Naive thymus-derived CD4-positive, alpha-beta T cell (primary cell): ENCODE measurements at places on chromosomes 5 and 9. TPM values are rescaled to one million over a fixed set of nuclear protein-coding genes. Genes with fewer than 3 reads are reported as not detected.

GRCh38 chr5:91343916-91344315 is 39.2 kb downstream of the ARRDC3 start:
- no peaks in the 10 kb centered on the region for H3K27me3 ChIP-seq
- DNase-seq: no peak
- no peak overlapping the region for H3K27ac ChIP-seq
- no peak overlapping the region for H3K4me3 ChIP-seq
- H3K4me1 ChIP-seq: no peaks in the 10 kb centered on the region
- H3K36me3 ChIP-seq: no peaks in the 10 kb centered on the region

GRCh38 chr5:76445063-76445462 is 42.0 kb downstream of the IQGAP2 start:
- H3K36me3 ChIP-seq: no peaks in the 10 kb centered on the region
- DNase-seq: no peak
- H3K4me3 ChIP-seq: no peak overlapping the region
- H3K27me3 ChIP-seq: no peaks in the 10 kb centered on the region

DNA sequence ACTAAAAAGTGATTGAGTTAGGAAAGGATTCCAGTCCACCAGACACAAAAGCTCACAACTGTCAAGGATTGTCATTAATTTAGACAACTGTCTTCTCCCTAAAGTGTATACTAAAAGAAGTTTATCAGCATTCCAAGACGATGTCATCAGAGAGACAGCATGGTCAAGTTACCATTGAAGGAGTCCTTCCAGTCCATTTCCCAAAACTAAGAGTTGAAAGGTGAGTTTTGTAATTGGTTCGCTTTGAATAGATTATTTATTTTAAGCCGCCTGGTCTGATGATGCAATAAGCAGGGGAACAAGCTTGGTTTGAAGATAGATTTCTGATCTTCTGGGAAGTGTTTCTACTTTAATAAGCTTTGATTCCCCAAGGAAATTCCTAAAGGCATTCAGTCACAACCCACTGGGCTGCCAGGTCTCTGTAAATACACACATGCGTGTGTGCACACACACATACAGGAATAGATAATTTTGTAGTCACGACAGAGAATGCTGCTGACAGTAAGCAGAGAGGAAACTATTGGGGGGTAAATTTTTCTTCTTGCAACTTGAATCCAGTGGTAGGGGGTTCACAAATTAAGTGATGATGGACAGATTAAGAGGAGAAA is 234.8 kb downstream of the PIK3R1 start:
- H3K4me1 ChIP-seq: no peaks in the 10 kb centered on the region
- H3K27me3 ChIP-seq: no peaks in the 10 kb centered on the region
- DNase-seq: no peak
- no peak overlapping the region for H3K4me3 ChIP-seq

The PCDHGB1 gene
- polyA plus RNA-seq: not detected

The KCNV2 gene
- not detected for polyA plus RNA-seq
